ENCODE measurements at places on chromosomes 4 and X.

DNA sequence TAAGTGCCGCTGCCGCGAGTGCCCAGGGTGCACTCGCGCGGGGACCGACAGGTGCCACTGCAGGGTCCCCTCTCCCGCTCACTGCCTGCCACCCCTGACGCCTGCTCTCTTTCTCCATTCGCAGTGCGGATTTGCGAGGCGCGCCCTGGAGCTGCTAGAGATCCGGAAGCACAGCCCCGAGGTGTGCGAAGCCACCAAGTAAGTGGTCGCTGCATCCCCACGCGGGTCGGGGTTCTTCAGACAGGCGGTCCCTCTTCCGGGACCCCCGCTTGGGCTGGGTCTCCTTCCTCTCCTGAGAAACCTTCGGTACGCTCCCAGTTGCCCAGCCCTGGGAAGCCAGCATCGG lies 547 bp downstream of the GUCY1A1 start:
- DNase-seq, result no peak

GRCh38 chrX:11239230-11239629 lies 54.0 kb upstream of the AMELX start:
- no peak for DNase-seq

GRCh38 chr4:176319704-176320339 lies at the start of gene SPCS3:
Gene SPCS3, plus strand, starts transcription at chr4:176319966. Its CDS starts 111 bp downstream, at chr4:176320077.
- DNase-seq, result peak; percentile 72

DNA sequence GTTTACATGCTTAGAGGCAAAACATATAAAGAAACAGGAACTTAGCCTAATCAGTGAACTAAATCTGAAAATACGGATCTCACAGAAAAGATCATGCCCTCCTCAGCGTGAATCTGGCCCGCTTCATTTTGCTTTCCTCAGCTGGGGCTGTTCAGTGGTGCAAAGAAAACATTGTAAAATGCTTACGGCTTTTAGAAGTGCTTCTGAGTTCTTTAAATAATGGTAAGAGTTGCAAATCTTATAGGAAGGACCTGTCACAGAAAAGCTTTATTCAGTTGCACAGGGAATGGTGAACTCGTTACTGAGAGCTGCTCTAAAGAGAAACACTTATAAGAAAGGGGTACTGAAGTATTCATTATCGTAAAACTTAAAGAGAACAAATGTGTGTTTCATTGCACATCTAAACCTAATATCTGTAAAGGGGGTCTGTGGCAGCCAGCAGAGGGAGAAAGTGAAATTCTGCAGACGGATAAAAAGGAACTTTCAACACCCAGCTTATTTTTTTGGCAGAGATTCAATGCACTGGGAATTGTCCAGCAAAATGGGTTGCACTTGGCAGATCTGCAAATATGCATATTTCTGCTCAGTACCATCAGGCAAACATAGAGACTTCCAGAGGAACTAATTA lies 139.2 kb upstream of the ANK2 start:
- DNase-seq, result no peak

GRCh38 chr4:173482330-173482931 lies 47.6 kb downstream of the HAND2 start:
- no peak for DNase-seq

DNA sequence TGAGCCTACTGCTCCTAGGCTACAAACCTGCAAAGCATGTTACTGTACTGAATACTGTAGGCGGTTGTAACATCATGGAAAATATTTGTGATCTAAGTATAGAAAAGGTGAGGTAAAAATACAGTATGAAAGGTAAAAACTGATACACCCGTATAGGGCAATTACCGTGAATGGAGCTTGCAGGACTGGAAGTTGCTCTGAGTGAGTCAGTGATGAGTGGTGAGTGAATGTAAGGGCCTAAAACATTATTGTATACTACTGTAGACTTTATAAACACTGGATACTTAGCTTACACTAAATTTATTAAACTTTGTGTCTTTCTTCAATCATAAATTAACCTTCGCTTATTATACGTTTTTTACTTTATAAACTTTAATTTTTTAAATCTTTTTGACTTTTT lies 3.7 kb downstream of the KIF4A start:
- no peak for DNase-seq
